ENCODE measurements at places on chromosomes 7 and 10. TPM values are rescaled to one million over a fixed set of nuclear protein-coding genes. Genes with fewer than 3 reads are reported as not detected.

- no peak for DNase-seq
These were observed 1.3 kb upstream of the GET4 start for GRCh38 chr7:875051-875450.

Gene AKR1B15
- total RNA-seq = not detected

DNA sequence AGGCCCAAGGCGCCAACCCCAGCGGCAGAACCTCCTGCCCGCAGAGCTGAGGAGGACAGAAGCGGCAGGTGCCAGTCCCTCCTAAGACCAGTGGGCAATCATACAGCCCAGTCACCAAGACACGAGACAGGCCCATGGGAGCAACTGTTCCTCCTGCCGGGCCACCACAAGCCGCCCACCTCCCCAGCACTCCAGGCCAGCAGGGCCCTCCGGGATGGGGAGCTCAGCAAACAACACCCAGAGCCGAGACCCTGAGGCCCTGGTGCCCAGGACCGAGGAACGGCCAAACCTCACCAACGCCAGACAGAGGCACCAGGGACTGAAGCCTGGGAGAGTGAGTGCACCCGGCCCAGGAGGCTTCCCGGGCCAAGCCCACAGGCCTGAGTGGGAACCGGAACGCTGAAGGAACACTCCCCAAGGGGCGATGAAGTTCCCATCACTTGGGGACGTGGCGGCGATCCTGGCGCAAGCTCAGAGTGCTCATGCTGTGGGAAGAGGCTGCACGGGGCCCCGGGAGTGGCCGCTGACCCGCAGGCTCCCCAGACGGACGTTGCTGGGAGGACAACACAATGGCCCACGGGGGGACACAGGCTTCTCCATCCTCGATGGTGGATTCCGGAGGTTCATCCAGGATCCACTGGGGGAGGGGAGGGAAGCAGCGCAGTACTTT, 35.1 kb downstream of the GPER1 start:
- no peak for DNase-seq

DNA sequence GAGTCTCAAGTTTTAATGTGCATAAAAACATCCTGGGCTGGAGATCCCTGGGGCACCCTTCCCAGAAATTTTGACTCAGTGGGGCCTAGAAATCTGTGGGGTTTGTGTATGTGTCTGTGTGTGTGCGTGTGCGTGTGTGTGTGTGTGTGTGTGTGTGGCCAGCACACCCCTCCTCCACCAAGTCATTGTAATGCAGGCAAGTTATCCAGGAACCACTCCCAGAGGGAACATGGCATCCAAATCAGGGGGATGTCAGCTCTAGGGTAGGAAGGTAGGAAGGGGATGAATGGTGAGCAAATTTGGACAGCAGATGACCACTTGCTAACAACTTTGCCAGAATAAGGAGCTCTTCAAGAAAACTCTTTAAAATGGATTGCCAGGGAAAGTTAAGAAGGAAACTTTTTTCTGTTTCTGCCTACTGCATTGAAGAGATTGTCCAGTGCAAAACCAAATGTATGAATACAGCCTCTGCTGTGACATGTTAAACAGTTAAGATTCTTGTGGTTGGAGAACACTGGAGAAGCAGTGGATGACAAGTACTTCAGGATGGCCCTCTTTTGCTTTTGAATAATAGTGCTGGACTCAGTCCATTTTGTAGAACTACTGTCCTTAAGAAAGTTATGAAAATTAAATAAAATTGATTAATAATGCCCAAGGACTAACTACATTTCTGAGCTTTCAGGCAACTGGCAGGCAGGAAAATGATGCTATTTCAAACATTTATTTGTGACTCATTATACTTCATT, 12.3 kb downstream of the STAMBPL1 start:
- DNase-seq = no peak

Gene NPC1L1
- 0.11 TPM for total RNA-seq

Gene PFKP
- 215 TPM for total RNA-seq

GRCh38 chr10:128466831-128467371, 340.7 kb upstream of the MKI67 start:
- DNase-seq = no peak

DNA sequence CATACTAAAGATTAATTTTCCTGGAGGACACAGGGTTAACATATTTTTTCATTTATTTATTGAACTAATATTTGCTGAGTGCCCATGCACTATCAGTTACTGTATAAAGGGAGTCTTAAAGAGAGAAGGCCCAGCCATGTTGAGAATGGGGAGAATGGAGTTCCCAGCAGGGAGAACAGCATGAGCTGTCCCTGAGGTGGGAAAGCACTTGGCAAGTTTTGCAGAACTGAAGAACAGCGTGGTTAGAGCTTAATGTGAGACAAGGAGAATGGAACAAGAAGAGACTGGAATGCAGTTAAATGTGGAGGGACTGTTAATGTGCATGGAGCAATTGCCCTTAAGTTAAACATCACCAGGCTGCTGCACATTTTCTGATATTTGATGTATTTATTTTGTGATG, 435.4 kb downstream of the SUGCT start:
- DNase-seq = no peak

- DNase-seq = no peak
These were observed 280.6 kb downstream of the GFRA1 start for GRCh38 chr10:115992236-115992986.

DNA sequence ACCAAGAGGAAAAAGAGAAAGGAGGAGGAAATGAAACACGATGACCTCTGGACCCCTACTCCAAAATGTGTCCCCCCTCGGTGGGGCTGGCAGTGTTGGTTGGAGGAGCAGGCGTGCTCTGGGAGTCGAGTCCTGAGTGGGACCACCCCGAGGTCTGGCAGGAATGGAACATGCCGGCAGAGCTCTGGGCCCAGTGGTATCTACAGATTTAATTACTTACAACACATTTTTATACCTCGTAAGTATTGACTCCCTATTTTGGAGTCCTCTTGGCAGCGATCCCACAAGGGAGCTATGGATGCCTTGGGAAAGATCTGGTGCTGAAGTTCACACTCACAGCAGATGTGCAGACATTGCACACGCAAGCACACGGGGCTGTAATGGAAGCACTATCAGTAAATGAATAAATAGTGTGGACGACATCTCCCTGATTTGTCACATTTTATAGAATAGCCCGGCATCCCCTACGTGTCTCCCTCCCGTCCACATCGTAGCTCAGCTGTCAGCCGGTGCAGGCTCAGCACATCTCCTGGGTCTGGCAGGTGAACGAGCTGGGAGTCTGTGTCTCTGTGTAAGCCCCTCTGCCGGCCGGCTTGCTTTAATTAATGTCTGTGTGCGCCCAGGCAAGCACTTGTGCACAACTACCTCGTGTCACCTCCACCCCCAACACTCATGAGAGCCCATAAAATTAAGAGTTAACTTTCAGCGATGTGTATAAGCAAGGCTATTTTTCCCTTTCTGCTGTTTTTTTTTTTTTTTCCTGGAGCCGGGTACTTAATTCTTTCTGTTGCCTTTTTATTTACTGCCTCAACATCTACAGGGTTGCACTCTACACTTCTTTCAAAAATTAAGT, 603.2 kb downstream of the LRMDA start:
- no peak for DNase-seq

GRCh38 chr7:158361326-158361946, 226.2 kb downstream of the PTPRN2 start:
- DNase-seq = no peak

Gene C10orf95
- total RNA-seq = 0.28 TPM

GRCh38 chr10:80709866-80710265, 172.2 kb downstream of the SH2D4B start:
- DNase-seq = no peak

DNA sequence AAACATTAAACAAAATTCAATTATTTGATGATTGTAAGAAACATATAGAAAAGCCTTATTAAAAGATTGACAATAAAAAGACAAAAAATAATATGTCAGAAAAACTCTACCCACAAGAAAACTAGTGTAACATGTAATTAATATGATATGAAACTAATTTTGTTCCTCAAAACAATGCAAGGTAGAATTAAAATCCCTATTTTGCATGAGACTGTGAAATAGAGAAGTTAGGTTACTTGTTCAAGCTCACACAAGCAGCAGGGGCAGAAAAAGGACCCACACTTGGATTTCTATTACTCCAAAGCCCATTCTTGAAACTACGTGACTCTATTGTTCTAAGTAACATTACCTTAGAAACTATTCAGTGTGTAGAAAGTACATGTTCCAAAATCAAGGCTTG, 96.4 kb downstream of the KCNMA1 start:
- DNase-seq = no peak

GRCh38 chr7:46550864-46551263, 629.8 kb upstream of the IGFBP3 start:
- DNase-seq = no peak

Gene LAMB1
- not detected for total RNA-seq

Gene SLC26A3
- total RNA-seq = not detected

- no peak for DNase-seq
These were observed 731.1 kb upstream of the C7orf33 start for GRCh38 chr7:147859486-147859885.

DNA sequence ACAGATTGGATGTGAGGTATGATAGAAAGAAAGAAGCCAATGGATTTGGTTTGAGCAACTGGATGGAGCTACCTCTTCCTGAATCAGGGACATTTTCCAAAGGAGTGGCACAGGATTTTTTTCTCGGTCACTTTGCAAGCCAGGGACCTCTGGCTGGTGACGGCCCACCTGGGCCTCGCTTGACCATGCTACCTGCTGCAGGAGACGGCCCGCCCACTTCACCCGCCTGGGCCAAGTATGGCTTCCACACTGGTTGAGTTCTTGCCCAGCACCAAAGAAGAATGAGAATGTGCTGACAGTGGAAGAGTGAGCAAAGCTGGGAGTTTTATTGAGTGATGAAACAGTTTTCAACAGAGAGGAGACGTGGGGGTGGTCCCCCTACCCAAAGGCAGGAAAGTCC, 24.5 kb upstream of the SH3PXD2A start:
- no peak for DNase-seq

- DNase-seq = no peak
These were observed 8.8 kb upstream of the CCNJ start for GRCh38 chr10:96034625-96035024.

DNA sequence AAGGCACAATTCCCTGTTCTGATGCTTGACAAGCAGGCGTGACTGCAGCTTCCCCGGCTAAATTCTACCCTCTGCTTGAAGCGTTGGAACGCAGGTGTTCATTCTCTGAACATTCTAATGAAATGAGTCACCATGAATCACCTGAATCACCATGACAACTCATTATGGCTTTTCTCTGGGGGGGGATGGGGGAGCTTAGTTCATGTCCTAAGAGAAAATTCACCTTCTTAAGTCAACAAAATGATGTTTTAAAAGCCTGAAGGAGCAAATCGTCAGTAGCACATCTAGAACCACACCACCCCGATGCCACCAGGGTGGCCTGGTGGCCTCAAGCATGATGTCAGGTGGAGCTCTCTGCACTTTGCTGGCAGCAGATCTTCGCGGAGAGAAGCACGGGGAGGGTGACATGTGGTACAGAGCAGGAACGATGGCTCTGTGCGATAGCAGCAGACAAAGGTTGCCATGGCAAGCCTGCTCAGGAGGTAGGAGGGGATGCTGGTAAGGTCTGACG, 33.7 kb downstream of the DDC start:
- DNase-seq = no peak

DNA sequence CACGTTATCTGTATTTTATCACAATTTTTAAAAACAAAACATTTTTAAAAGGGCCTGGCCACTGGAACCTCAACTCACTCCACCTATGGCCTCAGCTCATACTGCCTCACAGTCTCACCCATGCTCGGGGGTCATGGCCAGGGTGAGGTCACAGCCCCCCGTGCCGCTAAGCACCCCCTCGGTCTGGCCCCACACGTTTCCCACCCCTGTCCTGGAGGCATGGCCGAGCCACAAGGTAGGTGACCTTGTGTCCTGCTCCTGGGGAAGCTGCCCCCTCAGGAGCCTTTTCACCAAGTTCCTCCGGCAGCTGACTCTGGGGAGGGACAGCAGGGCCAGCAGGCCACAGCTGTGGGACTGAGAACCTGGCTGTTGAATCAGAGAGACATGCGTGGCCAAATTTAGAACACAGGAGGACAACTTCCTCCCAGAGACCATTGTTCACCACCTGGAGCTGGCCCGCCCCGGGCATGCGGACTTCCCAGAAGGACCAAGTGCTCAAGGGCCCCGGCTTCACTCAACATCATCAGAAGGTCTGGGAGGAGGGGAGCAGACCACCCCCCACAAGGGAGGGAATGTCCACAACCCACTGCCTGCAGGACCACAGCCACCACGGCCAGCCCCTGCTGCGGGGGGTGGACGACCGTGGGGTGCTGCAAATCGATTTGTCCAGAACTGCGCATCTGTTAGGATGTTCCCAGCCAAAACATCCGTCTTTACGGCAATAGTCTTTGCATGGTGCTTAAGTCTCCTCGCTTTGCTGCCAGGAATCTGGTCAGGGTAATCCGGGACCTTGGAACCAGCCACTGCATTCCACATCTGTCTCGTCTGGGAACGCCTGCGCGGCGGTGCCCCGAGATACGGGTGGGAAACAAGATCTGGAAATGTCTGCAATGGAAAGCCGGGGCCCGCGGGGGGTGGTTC, 48.6 kb upstream of the PDGFA start:
- DNase-seq = no peak

DNA sequence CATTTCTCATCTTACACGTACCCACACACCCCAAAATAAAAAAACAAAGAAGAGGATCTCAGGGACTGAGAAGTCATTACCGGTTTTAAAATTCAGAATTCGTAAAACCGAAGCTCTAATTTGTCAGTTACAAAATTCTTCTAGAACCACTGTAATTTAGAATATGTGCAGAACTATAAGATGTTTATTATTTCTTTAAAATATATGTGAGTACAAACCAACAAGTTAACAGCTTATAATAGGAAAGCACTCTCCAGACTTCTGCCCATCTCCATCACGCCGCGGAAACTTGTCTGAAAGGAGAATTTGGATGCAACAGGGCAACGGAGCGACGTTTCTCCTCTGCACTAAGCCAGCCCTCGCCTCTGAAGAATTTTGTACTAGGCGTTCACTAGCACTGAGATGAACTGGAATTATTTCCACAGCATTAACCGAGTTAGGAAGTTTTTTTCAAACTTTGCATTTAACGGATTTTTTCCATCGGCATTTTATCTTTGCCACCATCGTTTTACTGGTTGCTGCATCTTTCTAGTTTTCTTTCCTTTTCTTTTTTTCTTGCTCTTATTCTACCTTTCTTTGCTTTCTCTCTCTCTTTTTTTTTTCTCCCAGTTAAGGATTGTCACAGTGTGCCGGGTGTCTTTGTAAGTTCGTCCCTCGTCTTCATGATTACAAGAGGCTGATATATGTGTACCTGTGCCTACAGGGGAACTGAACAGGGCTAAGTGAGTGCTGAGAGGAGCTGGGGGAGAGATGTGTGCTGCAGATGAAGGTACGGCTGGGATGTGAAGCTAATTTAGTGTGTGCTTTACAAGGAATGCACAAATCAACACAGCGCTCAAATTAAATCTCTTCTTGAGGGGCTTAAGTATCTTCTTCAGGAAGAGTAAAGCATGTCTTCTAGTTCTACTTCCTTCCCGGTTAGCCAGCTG, 295.9 kb upstream of the NFE2L3 start:
- no peak for DNase-seq

- DNase-seq = no peak
These were observed 218.4 kb downstream of the ELMO1 start for GRCh38 chr7:37230221-37230620.
